Activated CD4-positive, alpha-beta T cell treated with anti-CD3 and anti-CD28 coated beads for 24 hours (primary cell): ENCODE measurements at places on chromosomes 2 and 18.

- no peak for DNase-seq
Measured at GRCh38 chr2:226683944-226684562, 115.6 kb downstream of the IRS1 start.

DNA sequence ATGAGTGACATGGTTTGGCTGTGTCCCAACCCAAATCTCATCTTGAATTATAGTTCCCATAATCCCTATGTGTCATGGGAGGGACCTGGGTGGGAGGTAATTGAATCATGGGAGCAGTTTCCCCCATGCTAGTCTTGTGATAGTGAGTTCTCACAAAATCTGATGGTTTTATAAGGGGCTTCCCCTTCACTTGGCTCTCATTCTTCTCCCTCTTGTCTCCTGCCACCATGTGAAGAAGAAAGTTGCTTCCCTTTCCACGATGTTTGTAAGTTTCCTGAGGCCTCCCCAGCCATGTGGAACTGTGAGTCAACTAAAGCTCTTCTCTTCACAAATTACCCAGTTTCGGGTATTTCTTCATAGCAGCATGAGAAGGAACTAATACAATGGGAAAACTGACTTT, 14.0 kb downstream of the DNAH7 start:
- DNase-seq = no peak

DNA sequence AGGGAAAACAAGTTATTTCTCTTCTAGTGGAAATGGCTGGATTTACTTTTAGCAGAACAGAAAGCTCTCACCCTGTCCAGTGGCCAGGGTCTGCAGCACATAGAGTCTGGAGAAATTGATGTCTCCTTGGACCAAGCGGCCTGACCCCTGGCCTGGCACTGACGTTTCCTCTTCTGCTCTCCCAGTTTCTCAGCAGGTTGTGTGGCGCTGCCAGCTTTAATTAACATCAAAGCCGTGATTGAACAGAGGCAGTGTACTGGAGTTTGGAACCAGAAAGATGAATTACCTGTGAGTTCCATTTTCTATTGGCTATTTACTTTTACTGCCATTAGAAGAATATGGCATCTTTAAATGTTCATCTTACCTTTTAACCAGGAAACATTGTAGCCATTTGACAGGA, 20.9 kb downstream of the CD8A start:
- no peak for DNase-seq

DNA sequence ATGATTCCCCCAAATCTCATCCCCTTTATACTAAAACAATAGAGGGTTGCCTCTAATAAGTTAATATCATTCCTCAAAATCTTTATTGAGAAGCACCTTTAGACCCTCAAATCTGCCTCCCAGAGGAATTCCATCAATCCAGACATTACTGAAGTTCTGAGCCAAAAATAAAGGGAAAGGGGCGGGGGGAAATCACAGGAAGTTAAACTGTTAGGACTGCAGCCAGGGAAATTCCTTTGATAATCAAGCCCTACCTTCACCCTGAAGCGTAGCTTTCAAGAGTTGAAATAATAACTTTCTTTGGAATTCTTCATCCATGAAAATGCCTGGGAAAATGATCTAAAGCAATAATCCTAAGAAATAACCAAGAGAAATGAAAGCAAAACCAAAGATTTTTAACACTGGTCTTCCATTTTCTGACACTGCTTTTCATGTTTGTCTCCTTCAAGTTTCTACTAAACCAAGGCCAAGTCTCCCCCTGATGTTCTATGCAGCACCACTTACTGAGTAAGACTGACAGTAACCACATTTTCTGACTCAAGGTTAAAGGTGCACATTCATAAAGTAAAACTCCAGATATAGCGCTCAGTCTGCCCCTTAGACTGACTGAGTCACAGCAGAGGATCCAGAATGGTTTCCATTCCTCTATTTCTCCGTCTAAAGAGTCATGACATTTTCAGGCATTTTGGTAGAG, 78.2 kb downstream of the TCF4 start:
- DNase-seq = no peak

GRCh38 chr2:62663920-62664795, 41.4 kb upstream of the EHBP1 start:
- no peak for DNase-seq

DNA sequence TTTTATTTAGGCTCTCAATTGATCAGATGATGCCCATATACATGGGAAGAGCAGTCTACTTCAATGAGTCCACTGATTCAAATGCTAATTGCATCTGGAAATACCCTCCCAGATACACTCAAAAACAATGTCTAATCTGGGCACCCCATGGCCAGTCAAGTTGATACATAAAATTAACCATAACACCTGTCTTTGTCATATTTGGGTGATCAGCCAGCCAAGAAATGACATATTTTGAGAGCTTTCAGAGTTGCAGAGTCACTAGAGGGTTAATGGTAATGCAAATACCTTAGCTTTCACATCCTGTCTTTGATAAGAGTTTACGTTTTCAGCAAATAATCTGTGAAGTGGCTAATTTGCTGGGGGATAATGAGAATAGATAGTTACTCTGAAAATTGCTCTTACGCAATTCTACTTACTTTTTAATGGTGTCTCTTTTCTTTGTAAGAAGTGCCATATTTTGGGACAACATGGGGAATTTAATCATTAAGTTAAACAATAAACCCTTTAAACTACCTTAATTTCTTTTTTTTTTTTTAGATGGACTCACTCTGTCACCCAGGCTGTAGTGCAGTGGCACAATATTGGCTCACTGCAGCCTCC, 49.1 kb downstream of the CCDC195 start:
- no peak for DNase-seq

DNA sequence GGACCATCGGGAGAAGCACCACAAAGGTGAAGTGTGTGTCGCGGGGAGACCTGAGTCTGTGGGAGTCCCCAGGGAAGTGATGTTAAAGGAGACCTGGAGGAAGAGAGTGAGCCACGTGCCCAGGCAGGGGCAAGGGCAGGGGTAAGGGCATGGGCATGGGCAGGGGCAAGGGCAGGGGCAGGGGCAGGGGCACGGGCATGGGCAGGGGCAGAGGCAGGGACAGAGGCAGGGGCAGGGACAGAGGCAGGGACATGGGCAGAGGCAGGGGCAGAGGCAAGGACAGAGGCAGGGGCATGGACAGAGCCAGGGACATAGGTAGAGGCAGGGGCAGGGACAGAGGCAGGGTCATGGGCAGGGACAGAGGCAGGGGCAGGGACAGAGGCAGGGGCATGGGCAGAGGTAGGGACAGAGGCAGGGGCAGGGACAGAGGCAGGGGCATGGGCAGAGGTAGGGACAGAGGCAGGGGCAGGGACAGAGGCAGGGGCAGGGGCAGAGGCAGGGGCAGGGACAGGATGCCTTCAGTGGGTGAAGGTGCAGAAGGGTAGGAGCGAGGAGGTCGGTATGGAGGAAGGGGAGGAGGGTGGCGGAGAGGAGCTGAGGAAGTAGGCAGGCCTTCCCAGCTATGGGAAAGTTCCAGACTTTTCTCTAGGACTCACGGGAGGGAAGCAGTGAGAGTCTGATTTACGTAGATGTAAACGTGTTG, 33.3 kb downstream of the NTSR2 start:
- DNase-seq = no peak

GRCh38 chr18:57627488-57627887, 5.9 kb upstream of the NARS1 start:
- DNase-seq = no peak

- no peak for DNase-seq
Measured at GRCh38 chr18:27447451-27447881, 262.4 kb upstream of the CHST9 start.

DNA sequence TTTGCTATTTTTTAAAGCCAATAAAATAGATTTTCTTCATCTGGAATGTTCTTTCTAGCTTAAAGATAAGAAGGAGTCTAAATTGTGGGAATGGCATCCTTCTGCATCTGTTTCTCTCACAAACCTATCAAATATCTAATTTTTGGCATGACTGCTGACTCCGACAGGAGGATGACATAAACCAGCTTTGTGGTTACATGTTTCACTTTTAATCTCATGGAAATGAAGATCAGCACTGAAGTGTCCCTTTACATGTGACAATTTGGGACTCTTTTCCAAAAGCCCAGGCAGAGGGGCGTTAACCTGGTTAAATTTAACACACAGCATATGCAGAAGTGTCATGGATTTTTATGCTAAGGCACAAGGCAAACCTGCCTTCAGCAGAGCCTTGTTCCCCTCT, 694.7 kb downstream of the ARHGAP15 start:
- no peak for DNase-seq

- DNase-seq = no peak
Measured at GRCh38 chr2:129396980-129397599, 582.4 kb upstream of the RAB6C start.

- no peak for DNase-seq
Measured at GRCh38 chr18:3747176-3747973, 297.4 kb downstream of the TGIF1 start.

DNA sequence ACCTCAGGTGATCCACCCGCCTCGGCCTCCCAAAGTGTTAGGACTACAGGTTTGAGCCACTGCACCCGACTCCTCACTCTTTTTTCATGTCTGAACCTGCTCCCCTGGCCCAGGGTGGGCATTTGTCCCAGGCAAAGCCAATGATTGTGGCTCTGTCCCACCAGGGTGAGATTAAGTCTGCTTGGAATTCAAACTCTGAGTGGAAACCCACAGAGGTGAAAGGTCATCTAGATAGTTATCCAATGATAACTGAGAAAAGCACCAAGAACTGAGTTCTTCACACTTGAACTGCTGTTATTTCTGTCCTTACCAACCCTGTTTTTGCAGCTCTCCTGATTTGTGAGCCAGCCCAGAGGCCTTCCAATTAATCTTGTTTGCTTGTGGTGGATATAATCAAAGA, 62.4 kb upstream of the ACVR1 start:
- no peak for DNase-seq

DNA sequence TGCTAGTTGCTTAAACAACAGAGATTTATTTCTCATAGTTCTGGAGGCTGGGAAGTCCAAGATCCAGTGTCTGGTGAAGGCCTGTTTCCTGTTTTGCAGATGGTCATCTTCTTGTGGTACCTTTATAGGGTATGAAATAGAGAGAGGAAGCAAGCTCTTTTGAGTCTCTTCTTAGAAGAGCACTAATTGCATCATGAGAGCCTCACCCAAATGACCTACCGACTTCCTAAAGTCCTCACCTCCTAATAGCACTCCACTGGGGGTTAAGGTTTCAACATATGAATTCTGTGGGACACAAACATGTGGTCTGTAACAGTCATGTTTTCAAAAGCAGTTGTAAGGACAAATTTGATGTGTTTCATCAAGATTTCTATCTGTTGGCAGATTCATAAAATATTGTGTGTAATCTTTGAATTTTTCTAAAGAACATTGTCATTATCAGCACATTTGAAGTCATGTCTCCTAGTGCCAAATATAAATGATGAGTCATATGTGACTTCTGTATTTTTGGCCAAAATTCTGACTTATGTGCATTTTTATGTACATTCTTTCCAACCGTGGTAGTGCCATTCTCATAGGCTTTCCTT, 45.3 kb downstream of the CD28 start:
- no peak for DNase-seq

GRCh38 chr18:57791911-57792310, 11.2 kb downstream of the ATP8B1 start:
- DNase-seq = no peak

DNA sequence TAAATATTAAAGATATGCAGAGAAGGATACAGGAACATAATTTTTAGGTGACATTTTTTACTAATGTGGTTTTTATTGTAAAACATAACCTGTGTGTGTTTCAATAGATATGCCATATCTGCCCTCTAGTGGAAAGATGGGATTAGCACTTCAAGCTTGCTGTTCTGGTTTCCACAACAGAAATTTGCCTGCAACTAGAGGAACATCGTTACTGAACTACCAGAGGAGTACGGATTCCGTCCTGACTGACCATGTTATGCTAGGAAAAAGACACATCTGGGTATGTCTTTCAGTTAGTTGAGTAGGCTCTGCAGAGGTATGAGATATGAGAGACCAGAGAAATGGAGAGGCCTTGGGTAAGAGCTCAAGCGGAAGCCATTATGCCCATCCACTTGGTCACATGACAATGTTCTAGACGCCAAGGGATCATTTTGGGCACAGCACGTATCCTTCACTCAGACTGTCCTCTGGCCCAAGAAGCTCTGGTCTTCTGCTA, 104.9 kb downstream of the MBD2 start:
- peak; percentile 17 for DNase-seq

DNA sequence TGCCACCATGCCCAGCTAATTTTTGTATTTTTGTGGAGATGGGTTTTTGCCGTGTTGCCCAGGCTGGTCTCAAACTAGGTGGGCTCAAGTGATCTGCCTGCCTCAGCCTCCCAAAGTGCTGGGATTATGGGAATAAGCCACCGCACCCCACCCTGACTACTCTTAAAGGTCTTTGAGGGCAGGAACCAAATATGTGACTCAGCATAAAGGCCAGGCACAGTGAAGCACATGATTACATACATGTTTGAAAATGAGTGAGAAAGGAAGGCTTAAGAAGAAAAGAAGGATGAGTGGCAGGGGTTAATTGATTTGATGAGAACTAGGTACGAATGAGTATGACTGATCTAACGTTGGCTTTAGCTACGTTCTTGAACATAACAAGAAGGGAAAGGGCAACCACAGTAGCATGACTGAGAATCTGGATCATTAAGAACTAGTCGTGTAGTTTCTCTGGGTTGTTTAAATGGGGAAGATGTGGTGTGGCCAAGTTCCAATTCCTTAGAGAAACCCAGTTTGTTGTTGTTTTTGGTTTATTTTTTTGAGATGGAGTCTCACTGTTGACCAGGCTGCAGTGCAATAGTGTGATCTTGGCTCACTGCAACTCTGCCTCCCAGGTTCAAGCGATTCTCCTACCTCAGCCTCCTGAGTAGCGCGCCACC, 6.8 kb downstream of the RESP18 start:
- DNase-seq = no peak

DNA sequence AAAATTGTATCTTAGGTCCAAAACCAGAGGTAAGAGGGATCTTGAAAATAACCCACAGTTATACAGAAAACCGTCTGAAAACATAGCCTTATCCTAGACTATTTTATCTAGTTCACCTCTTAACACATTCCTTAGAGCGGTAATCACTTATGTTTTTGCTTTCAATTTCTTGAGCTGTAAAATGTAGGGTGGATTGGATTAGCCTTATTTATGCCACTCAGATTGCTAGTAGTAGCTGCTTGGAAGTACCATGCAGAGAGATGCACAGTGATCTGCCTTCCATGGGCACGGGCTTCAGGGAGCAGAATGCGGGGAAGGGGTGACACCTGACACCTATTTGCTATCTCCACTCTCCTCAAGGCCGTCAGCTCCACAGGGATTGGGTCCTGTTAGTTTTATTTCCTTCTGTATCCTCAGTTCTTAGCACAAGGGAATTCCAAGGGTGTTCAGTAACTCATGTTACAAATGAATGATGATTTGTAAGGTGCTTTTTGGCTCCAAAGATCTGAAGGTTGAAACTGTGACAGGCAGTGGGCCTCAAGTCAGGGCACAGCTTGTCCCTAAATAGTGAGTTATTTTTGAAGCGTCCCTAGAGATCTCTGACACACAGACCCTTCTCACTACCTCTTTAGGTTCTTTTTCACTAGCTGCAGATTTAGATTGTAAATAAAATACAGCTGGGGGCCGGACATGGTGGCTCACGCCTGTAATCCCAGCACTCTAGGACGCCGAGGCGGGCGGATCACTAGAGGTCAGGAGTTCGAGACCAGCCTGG, 64.0 kb upstream of the PMAIP1 start:
- DNase-seq = no peak
